ENCODE measurements at places on chromosomes 12 and 14.

- DNase-seq: no peak
Measured at GRCh38 chr14:94379291-94380224, 8.8 kb downstream of the SERPINA1 start.

- no peak for DNase-seq
Measured at GRCh38 chr14:100762089-100762515, 35.4 kb downstream of the DLK1 start.

DNA sequence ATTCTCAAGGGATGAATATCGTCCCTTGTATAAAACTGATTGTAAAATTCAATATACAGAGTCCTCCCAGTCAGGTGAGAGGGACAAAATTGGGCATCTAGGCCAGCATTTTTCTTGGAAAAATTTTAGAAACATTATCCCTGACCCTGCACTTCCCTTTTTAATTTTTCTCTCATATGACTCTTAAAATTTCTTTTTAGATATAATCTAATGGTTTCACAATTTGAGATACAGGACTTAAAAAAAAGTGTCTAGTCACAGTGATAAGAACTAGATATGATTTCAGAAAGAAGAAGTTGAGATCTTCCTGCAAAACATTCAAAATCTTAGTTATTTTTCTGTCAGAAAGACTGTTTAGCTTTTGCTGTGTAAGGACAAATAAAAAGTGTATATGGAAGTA is 270.8 kb upstream of the PPFIA2 start:
- no peak for DNase-seq

- DNase-seq: no peak
Measured at GRCh38 chr12:79725987-79726386, 35.2 kb upstream of the PAWR start.

- DNase-seq: no peak
Measured at GRCh38 chr14:68655021-68655831, 137.6 kb downstream of the ZFP36L1 start.

GRCh38 chr14:22598896-22599244 is 770 bp downstream of the ABHD4 start:
- DNase-seq: peak; percentile 15

All from T follicular helper cell (primary cell).